CD4-positive, CD25-positive, alpha-beta regulatory T cell (primary cell): ENCODE measurements at places on chromosomes 6 and 20. TPM values are rescaled to one million over a fixed set of nuclear protein-coding genes. Genes with fewer than 3 reads are reported as not detected.
A peak's percentile ranks its signal among the peaks of the same experiment; 100 is the strongest.

GRCh38 chr6:4488389-4488788 lies 287.8 kb upstream of the CDYL start:
- H3K36me3 ChIP-seq: no peaks in the 10 kb centered on the region
- no peak for DNase-seq
- H3K27ac ChIP-seq: no peak overlapping the region
- H3K27me3 ChIP-seq: no peaks in the 10 kb centered on the region
- H3K4me1 ChIP-seq: no peaks in the 10 kb centered on the region

DNA sequence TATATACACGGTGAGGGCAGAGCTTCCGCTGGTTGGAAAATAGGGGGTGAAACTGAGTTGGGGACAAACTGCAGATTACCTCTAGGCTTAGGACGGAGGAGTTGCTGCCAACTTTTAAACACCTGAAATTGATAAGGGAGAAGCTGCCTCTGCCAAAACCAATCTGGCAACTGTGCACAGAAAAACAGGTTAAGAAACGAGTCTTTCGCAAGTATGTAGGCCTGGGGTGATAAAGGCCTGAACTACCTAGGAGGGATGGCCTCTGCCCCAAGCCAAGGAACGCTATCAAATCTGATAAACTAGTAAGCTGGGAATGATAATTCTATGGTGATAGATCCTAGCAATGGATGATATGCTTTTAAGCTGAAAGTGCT lies 149.9 kb upstream of the QKI start:
- H3K27me3 ChIP-seq: no peaks in the 10 kb centered on the region
- DNase-seq: no peak
- H3K4me3 ChIP-seq: no peak overlapping the region
- no peaks in the 10 kb centered on the region for H3K4me1 ChIP-seq
- H3K36me3 ChIP-seq: no peaks in the 10 kb centered on the region
- H3K27ac ChIP-seq: no peak overlapping the region

GRCh38 chr20:34705397-34706301 lies 1.5 kb downstream of the TP53INP2 start:
- H3K27ac ChIP-seq: peak overlapping the region; percentile 91
- H3K27me3 ChIP-seq: no peaks in the 10 kb centered on the region
- no peak overlapping the region for H3K4me3 ChIP-seq
- peaks cover 22% of the 10 kb centered on the region for H3K4me1 ChIP-seq

DNA sequence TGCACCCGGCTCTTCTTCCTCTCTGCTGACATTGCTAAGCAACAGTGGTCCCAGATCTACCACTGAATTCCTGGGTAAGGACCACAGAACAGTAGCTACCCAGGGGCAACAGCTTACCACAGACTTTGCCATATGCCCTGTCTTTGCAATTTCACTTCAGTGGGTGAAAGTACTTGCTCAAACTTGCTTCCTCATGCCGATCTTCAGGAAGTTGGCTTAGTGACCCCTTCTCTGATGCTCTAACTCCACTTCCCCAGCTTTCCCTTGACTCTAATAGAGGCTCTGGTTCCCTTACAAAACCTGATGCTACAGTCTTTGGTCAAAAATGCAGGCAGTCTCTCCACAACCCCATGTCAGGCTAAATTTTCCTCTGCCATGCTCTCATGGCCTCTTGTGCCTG lies 3.3 kb upstream of the TAAR5 start:
- H3K36me3 ChIP-seq: no peaks in the 10 kb centered on the region
- no peak overlapping the region for H3K4me3 ChIP-seq
- peaks cover 7% of the 10 kb centered on the region for H3K27me3 ChIP-seq
- no peaks in the 10 kb centered on the region for H3K4me1 ChIP-seq
- H3K27ac ChIP-seq: no peak overlapping the region

DNA sequence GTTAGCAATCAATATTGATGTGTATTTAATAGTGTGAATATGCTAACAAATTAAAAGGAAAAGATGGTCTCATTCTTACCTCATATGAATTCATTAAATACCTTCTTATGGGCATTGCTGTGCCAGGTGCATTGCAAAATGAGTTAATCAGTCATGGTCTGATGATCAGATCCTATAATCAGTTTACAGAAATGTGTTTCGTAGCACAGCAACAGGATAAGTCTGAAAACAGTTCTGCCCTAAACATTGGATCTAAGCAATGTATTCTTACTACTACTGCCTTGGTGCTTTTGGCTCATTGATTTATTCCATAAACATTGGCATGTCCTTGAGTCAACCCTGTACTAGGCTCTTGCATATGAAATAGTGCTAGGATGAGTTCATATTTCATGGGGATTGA lies 417.0 kb upstream of the JAG1 start:
- no peak for DNase-seq
- no peaks in the 10 kb centered on the region for H3K36me3 ChIP-seq
- no peaks in the 10 kb centered on the region for H3K4me1 ChIP-seq
- no peaks in the 10 kb centered on the region for H3K27me3 ChIP-seq
- H3K4me3 ChIP-seq: no peak overlapping the region
- H3K27ac ChIP-seq: no peak overlapping the region

GRCh38 chr6:167993831-167994230 lies 3.6 kb upstream of the KIF25 start:
- H3K4me1 ChIP-seq: no peaks in the 10 kb centered on the region
- H3K27ac ChIP-seq: no peak overlapping the region
- H3K27me3 ChIP-seq: no peaks in the 10 kb centered on the region
- H3K36me3 ChIP-seq: no peaks in the 10 kb centered on the region

- H3K27ac ChIP-seq: no peak overlapping the region
- H3K4me3 ChIP-seq: no peak overlapping the region
- no peaks in the 10 kb centered on the region for H3K4me1 ChIP-seq
- no peaks in the 10 kb centered on the region for H3K27me3 ChIP-seq
- no peak for DNase-seq
- no peaks in the 10 kb centered on the region for H3K36me3 ChIP-seq
Observed at GRCh38 chr6:1701668-1702353, 92.1 kb downstream of the FOXC1 start.

DNA sequence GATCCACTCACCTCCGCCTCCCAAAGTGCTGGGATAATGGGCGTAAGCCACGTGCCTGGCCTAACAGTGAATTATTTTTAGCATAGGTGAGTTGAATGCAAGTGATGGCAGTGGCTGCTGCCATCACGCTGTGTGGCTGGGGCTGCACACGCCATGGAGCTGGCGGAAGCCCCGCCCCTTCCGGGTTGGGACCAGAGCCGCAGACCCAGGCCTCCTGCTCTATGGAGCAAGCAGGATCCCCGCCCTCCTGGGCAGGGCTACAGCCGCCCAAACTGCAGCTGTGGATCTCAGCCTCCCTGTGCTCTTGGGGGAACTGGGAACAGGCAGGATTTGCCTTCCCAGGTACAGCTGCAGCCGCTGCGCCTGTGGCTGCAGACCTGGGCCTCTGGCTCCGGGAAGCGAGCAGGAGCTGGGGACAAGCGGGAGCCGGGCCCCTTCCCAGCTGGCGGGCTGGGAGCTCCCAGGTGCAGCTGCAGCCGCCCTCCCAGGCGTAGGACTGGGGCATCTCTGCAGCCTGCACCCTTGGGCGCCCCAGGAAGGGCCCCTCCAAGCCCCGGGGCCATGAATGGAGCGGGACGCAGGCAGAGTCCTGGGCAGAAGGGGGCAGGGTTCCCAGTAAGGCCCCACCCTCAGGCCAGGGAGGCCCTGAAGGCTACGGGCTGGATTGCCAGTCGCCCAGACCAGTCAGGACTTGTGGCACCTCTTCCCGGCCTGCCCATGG lies 30.9 kb upstream of the SLA2 start:
- no peak overlapping the region for H3K27ac ChIP-seq
- H3K4me3 ChIP-seq: no peak overlapping the region
- no peaks in the 10 kb centered on the region for H3K4me1 ChIP-seq

GRCh38 chr20:20295621-20296498 lies 72.0 kb upstream of the INSM1 start:
- no peaks in the 10 kb centered on the region for H3K27me3 ChIP-seq
- H3K4me3 ChIP-seq: no peak overlapping the region
- H3K36me3 ChIP-seq: no peaks in the 10 kb centered on the region
- no peak for DNase-seq

DNA sequence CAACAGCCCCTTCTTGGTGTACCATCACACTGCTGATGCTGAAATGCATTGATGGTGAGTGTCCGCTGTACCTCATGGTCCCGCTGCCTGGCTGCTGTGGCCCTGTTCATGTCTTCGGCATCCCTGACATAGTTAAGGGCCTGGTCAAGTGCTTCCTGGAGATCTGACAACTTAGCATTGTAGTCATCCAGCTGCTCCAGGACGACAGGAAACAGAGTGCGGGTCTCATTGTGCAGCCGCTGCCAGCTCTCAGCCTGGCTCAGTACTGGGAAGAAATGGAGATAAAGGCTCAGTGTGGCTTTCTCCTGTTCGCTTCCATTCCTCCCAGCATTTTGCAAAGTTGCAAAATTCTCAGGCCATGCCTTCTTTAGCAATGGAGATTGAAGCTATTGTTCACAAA lies 81.8 kb downstream of the LAMA4 start:
- no peak overlapping the region for H3K4me3 ChIP-seq
- H3K27me3 ChIP-seq: peaks cover 11% of the 10 kb centered on the region
- H3K27ac ChIP-seq: no peak overlapping the region
- no peaks in the 10 kb centered on the region for H3K4me1 ChIP-seq
- no peak for DNase-seq
- H3K36me3 ChIP-seq: no peaks in the 10 kb centered on the region

- H3K4me3 ChIP-seq: peak overlapping the region; percentile 99
- no peak for DNase-seq
- no peaks in the 10 kb centered on the region for H3K36me3 ChIP-seq
Observed at GRCh38 chr6:119350202-119350951, 816 bp upstream of the MAN1A1 start.

GRCh38 chr6:121426686-121427085 lies 8.8 kb upstream of the GJA1 start:
- DNase-seq: no peak
- no peaks in the 10 kb centered on the region for H3K4me1 ChIP-seq
- no peak overlapping the region for H3K27ac ChIP-seq
- no peak overlapping the region for H3K4me3 ChIP-seq

- peak overlapping the region; percentile 24 for H3K27ac ChIP-seq
- DNase-seq: no peak
- no peaks in the 10 kb centered on the region for H3K36me3 ChIP-seq
- peak overlapping the region; percentile 74 for H3K4me3 ChIP-seq
Observed at GRCh38 chr6:14121936-14122344, 4.4 kb downstream of the CD83 start.

DNA sequence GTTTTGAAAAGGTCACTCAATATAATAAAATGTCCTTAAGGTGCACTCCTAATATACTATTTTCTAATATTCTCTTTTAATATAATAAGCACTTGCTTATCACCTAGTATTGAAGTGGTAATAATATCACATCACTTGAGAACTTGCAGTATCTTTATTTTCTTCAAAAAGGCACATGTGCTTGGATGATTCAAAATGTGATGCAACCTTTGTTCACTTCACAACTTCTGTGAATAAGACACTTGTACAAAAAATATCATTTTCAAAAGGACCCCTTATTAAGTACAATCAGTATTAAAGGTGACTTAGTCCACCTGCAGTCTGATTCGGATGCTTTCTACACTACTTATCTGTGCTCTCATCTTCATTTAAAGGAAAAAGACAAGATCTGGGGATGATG lies 3.4 kb downstream of the PRELID3B start:
- H3K36me3 ChIP-seq: peaks cover 39% of the 10 kb centered on the region
- H3K4me1 ChIP-seq: peaks cover 43% of the 10 kb centered on the region
- no peaks in the 10 kb centered on the region for H3K27me3 ChIP-seq

- H3K4me3 ChIP-seq: no peak overlapping the region
- H3K36me3 ChIP-seq: no peaks in the 10 kb centered on the region
- H3K4me1 ChIP-seq: no peaks in the 10 kb centered on the region
- no peak for DNase-seq
Observed at GRCh38 chr6:132227904-132228303, 173.4 kb downstream of the MOXD1 start.

GRCh38 chr6:21402368-21402767 lies 191.2 kb upstream of the SOX4 start:
- no peaks in the 10 kb centered on the region for H3K36me3 ChIP-seq
- no peaks in the 10 kb centered on the region for H3K4me1 ChIP-seq
- no peak overlapping the region for H3K4me3 ChIP-seq
- H3K27me3 ChIP-seq: no peaks in the 10 kb centered on the region

GRCh38 chr6:21213492-21213891 lies 380.1 kb upstream of the SOX4 start:
- H3K27ac ChIP-seq: no peak overlapping the region
- H3K27me3 ChIP-seq: no peaks in the 10 kb centered on the region
- H3K36me3 ChIP-seq: peaks cover 13% of the 10 kb centered on the region

GRCh38 chr20:25859649-25860530 lies 163.2 kb upstream of the ZNF337 start:
- H3K27ac ChIP-seq: no peak overlapping the region
- no peak overlapping the region for H3K4me3 ChIP-seq
- peak; percentile 57 for DNase-seq
- H3K36me3 ChIP-seq: no peaks in the 10 kb centered on the region
- peaks cover 4% of the 10 kb centered on the region for H3K27me3 ChIP-seq
- peaks cover 40% of the 10 kb centered on the region for H3K4me1 ChIP-seq

GRCh38 chr20:57435498-57436222 lies 44.5 kb downstream of the RBM38 start:
- no peaks in the 10 kb centered on the region for H3K27me3 ChIP-seq
- H3K4me1 ChIP-seq: peaks cover 59% of the 10 kb centered on the region
- peak overlapping the region; percentile 13 for H3K4me3 ChIP-seq
- H3K36me3 ChIP-seq: no peaks in the 10 kb centered on the region

DNA sequence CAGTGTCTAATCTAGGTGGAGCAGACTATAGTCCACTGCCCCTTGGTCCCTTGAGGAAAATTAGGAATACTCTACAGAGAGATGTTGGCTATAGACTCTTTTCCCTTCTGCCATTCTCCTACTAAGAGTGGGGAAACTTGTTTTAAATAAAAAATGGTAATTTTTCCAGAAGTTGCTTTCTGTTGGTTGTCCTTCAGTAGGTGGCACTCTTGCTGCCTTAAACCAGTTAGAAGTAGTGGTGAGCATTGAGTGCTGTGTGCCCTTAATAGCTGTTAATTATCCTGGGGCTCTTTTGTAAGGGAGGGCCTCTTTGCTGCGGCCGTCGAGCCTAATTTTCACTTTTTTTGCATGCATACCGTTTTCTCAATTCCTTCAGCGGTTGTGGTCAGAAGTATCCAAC lies 2.8 kb downstream of the CMTR1 start:
- no peak for DNase-seq
- H3K36me3 ChIP-seq: peaks cover 47% of the 10 kb centered on the region
- H3K27ac ChIP-seq: no peak overlapping the region
- H3K27me3 ChIP-seq: no peaks in the 10 kb centered on the region
- peaks cover 27% of the 10 kb centered on the region for H3K4me1 ChIP-seq

GRCh38 chr20:54290636-54291035 lies 82.7 kb downstream of the PFDN4 start:
- no peaks in the 10 kb centered on the region for H3K4me1 ChIP-seq
- peaks cover 1% of the 10 kb centered on the region for H3K27me3 ChIP-seq
- H3K36me3 ChIP-seq: no peaks in the 10 kb centered on the region

GRCh38 chr6:7727946-7728854 lies 2.3 kb downstream of the BMP6 start:
- no peaks in the 10 kb centered on the region for H3K36me3 ChIP-seq
- no peak for DNase-seq
- no peak overlapping the region for H3K27ac ChIP-seq
- no peak overlapping the region for H3K4me3 ChIP-seq

Gene PKHD1
- 0.02 TPM for total RNA-seq

Gene GJA1
- total RNA-seq: not detected

Gene BMP2
- total RNA-seq: not detected

Gene CRNKL1
- total RNA-seq: 16.7 TPM

Gene POU3F2
- not detected for total RNA-seq

Gene HSPA1A
- total RNA-seq: 30.6 TPM

Gene VSX1
- total RNA-seq: not detected

Gene SEMG1
- total RNA-seq: not detected

Gene PROKR2
- not detected for total RNA-seq

Gene LGSN
- 0.25 TPM for total RNA-seq

Gene C6orf58
- not detected for total RNA-seq

Gene PLCB4
- 0.94 TPM for total RNA-seq

Gene RPL10A
- 1,327 TPM for total RNA-seq

Gene FOXF2
- total RNA-seq: not detected

Gene OPRM1
- total RNA-seq: not detected

Gene HUS1B
- total RNA-seq: 4.8 TPM

Gene LST1
- 12.9 TPM for total RNA-seq

Gene NPBWR2
- not detected for total RNA-seq
